ENCODE measurements at places on chromosomes 6 and 20. TPM values are rescaled to one million over a fixed set of nuclear protein-coding genes. Genes with fewer than 3 reads are reported as not detected.

Gene B3GAT2
- not detected for polyA plus RNA-seq

GRCh38 chr20:58649288-58650180, 1.5 kb upstream of the STX16 start:
- peak overlapping the region; percentile 4 for H3K27ac ChIP-seq
- H3K27me3 ChIP-seq = no peaks in the 10 kb centered on the region
- DNase-seq = no peak
- peaks cover 26% of the 10 kb centered on the region for H3K4me1 ChIP-seq

Gene COL19A1
- not detected for polyA plus RNA-seq

- H3K4me1 ChIP-seq = no peaks in the 10 kb centered on the region
- no peaks in the 10 kb centered on the region for H3K36me3 ChIP-seq
- DNase-seq = no peak
- no peaks in the 10 kb centered on the region for H3K27me3 ChIP-seq
These were observed 592.4 kb downstream of the RFPL4B start for GRCh38 chr6:112939563-112939962.

DNA sequence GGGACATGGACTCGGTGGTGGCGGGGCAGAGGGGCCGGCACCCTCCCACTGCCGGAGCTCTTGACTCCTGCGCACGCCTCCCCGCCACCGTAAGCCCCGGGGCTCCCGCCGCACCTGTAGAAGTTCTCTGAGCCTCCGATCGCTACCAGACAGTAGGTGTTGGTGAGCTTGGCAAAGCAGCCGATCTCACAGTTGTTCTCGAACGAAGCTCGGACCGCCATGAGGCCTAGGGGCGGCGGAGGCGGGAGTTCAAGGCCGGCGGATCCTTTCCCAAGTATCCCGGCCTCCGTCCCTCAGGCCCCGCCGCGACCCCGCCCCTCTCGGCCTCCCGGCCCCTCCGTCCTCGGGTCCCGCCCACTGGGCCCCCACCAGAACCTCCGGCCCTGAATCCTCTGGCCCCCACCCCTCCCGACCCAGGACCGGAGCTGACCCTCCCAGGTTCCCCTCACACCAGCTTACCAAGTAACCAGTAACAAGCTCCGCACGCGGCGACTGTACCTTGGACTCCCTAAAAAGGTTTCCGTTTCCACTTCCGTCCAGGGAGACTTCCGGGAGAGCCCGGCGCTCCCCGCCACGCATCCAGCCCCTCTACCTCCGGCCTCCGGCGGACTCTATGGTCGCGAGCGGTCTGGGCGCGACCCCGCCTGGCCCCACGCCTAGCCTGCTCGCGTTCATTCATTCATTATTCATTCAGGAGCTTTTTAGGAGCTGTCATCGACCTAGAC, at the start of gene EIF6:
TSS of gene EIF6 (minus strand) at position 506 of the 725 bp plus-strand sequence. CDS start at position 221, 285 bp downstream.
- H3K27ac ChIP-seq = peak within 1 kb of the TSS; percentile 85
- peaks cover 38% of the 10 kb centered on the region for H3K36me3 ChIP-seq
- DNase-seq = peak; percentile 83
- peak within 1 kb of the TSS; percentile 76 for H3K4me3 ChIP-seq
- peaks cover 28% of the 10 kb centered on the region for H3K4me1 ChIP-seq

- H3K27me3 ChIP-seq = no peaks in the 10 kb centered on the region
- no peak for DNase-seq
These were observed 50.1 kb downstream of the SPTLC3 start for GRCh38 chr20:13058666-13059389.

Gene EEF1E1
- polyA plus RNA-seq = 58.1 TPM

- no peaks in the 10 kb centered on the region for H3K27me3 ChIP-seq
- H3K4me1 ChIP-seq = peaks cover 5% of the 10 kb centered on the region
- H3K4me3 ChIP-seq = no peak overlapping the region
- H3K36me3 ChIP-seq = no peaks in the 10 kb centered on the region
- DNase-seq = no peak
- no peak overlapping the region for H3K27ac ChIP-seq
These were observed 19.3 kb upstream of the SEC63 start for GRCh38 chr6:107977283-107977682.

DNA sequence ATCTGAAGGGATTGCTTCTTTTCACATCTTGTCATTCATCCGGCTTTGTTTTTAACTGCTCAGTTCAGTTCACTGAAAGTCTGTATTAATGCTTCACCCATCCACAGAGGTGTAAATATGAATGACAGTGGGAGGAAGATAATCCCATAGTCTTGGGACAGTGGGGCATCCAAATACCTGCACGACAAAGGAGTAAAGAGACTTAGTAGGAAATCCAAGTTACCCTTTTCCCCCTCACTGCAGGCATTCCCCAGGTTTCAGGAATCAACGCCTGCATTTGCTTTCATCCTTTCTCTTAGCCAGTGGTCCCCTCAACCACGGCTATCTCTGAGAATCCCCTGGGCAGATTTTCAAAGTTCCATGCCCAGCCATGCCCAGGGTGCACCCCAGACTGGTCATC, 110.2 kb downstream of the MYLK4 start:
- H3K36me3 ChIP-seq = no peaks in the 10 kb centered on the region
- peaks cover 19% of the 10 kb centered on the region for H3K27me3 ChIP-seq
- H3K4me1 ChIP-seq = no peaks in the 10 kb centered on the region
- no peak overlapping the region for H3K27ac ChIP-seq
- no peak overlapping the region for H3K4me3 ChIP-seq

Gene NNAT
- polyA plus RNA-seq = 0.79 TPM

- no peak overlapping the region for H3K4me3 ChIP-seq
- H3K27me3 ChIP-seq = peaks cover 9% of the 10 kb centered on the region
- no peak for DNase-seq
- peaks cover 7% of the 10 kb centered on the region for H3K4me1 ChIP-seq
- H3K27ac ChIP-seq = no peak overlapping the region
These were observed 19.4 kb upstream of the GATA5 start for GRCh38 chr20:62494980-62495748.

GRCh38 chr6:21986703-21987102, 310.1 kb downstream of the PRL start:
- DNase-seq = no peak
- H3K4me3 ChIP-seq = no peak overlapping the region
- H3K27ac ChIP-seq = no peak overlapping the region
- no peaks in the 10 kb centered on the region for H3K27me3 ChIP-seq
- H3K36me3 ChIP-seq = no peaks in the 10 kb centered on the region
- no peaks in the 10 kb centered on the region for H3K4me1 ChIP-seq

- no peaks in the 10 kb centered on the region for H3K27me3 ChIP-seq
- H3K4me3 ChIP-seq = no peak overlapping the region
These were observed 189.2 kb downstream of the FOXC1 start for GRCh38 chr6:1798965-1799325.

Gene FGD2
- polyA plus RNA-seq = 0.13 TPM

DNA sequence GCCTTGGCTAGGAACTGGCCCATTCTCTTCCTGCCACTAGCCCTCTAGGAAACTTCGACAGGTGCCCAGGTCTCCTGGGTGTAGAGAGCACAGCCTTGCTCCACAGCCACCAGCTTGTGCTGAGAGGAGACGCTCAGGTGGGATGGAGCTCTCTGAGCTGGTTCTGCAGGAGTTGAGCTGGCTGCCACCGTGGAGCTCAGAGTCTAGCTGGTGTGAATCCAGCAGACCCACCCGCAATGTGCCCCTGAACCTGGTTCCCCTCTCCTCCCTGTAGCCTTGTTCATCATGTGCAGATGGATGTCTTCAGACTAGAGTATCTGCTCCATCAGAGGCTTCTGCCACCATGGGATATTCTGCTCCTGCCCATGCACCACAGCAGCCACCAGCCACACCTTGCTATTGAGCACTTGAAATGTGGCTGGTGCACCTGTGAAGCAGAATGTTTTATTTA, 222.5 kb downstream of the SYNDIG1 start:
- peaks cover 4% of the 10 kb centered on the region for H3K27me3 ChIP-seq
- H3K4me3 ChIP-seq = no peak overlapping the region
- no peak overlapping the region for H3K27ac ChIP-seq
- no peak for DNase-seq
- H3K36me3 ChIP-seq = no peaks in the 10 kb centered on the region
- no peaks in the 10 kb centered on the region for H3K4me1 ChIP-seq

DNA sequence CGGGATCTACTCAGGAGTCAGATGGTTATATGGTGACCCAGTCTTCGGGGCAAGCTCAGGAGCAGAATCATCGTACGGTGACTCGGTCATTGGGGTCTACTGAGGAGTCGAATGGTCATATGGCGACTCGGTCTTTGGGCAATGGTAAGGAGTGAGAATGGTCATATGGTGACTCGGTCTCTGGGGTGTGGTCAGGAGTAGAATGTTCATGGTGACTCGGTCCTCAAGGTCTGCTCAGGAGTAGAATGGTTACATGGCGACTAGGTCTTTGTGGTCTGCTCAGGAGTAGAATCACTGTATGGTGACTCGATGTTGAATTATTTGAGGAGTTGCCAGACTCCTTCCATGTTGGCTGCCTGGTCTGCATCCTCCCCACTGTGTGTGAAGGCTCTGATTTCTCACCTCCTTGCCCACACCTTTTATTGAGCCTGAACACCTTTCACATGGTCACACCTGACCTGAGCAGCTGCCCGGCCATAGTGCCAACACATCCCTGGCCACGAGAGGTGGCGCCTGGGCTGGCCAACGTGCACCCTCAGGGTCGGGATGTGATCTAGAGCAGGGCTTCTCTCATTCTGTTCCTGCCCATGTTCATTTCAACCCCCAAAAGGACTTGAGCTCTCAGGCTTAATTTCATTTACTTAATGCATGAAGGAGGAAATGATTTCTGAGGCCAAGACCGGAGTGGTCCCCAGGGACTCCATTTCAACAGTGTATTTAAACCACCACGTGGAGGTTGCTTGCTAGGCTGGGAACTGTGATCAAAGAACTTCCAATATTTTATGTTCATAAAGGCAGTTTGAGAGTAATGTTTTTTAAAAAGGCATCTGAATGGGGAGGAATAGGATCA, 119.5 kb downstream of the PHACTR3 start:
- no peaks in the 10 kb centered on the region for H3K4me1 ChIP-seq
- no peak overlapping the region for H3K27ac ChIP-seq
- no peak for DNase-seq
- no peak overlapping the region for H3K4me3 ChIP-seq

- H3K36me3 ChIP-seq = no peaks in the 10 kb centered on the region
- H3K4me1 ChIP-seq = no peaks in the 10 kb centered on the region
- no peak overlapping the region for H3K27ac ChIP-seq
- no peaks in the 10 kb centered on the region for H3K27me3 ChIP-seq
- H3K4me3 ChIP-seq = no peak overlapping the region
These were observed 30.7 kb downstream of the CDK19 start for GRCh38 chr6:110784610-110784979.

- H3K4me3 ChIP-seq = no peak overlapping the region
- H3K4me1 ChIP-seq = no peaks in the 10 kb centered on the region
- no peaks in the 10 kb centered on the region for H3K27me3 ChIP-seq
- H3K36me3 ChIP-seq = no peaks in the 10 kb centered on the region
- H3K27ac ChIP-seq = no peak overlapping the region
These were observed 4.5 kb upstream of the ENTPD6 start for GRCh38 chr20:25191051-25191450.

Gene PACRG
- polyA plus RNA-seq = 0.61 TPM

DNA sequence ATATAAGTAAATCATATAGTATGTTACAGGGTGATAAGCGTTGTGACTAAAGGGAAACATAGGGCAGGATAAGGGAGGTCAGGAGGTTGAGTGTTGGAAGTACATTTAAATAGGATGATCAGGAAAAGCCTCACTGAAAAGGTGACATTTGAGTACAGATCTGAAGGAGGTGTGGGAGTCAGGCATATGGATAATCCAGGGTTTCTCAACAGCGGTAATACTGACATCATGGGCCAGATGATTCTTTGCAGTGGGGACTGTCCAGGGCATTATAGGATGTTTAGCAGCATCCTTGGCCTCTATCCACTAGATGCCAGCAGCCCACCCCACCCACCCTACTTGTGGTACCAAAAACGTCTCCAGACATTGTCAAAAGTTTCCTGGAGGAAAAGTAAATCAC, 292.6 kb upstream of the PREP start:
- H3K36me3 ChIP-seq = no peaks in the 10 kb centered on the region
- no peaks in the 10 kb centered on the region for H3K4me1 ChIP-seq
- no peak overlapping the region for H3K4me3 ChIP-seq
- no peak for DNase-seq
- H3K27ac ChIP-seq = no peak overlapping the region
- no peaks in the 10 kb centered on the region for H3K27me3 ChIP-seq

GRCh38 chr20:48283470-48284110, 498.3 kb upstream of the SULF2 start:
- no peak overlapping the region for H3K4me3 ChIP-seq
- H3K27me3 ChIP-seq = no peaks in the 10 kb centered on the region
- H3K36me3 ChIP-seq = no peaks in the 10 kb centered on the region
- DNase-seq = no peak
- no peaks in the 10 kb centered on the region for H3K4me1 ChIP-seq
- H3K27ac ChIP-seq = no peak overlapping the region

- no peaks in the 10 kb centered on the region for H3K27me3 ChIP-seq
- no peak for DNase-seq
- H3K4me3 ChIP-seq = peak overlapping the region; percentile 85
- H3K36me3 ChIP-seq = peaks cover 5% of the 10 kb centered on the region
- peak overlapping the region; percentile 45 for H3K27ac ChIP-seq
- H3K4me1 ChIP-seq = peaks cover 7% of the 10 kb centered on the region
These were observed 1.4 kb downstream of the STAU1 start for GRCh38 chr20:49186535-49187329.

Gene NTSR1
- polyA plus RNA-seq = 0.55 TPM

Gene BLOC1S5
- polyA plus RNA-seq = 5.8 TPM

Gene CALHM5
- polyA plus RNA-seq = 0.94 TPM

Gene KIF25
- polyA plus RNA-seq = not detected

Gene HACE1
- polyA plus RNA-seq = 6.1 TPM

Gene ZNF311
- 2.7 TPM for polyA plus RNA-seq

- H3K4me3 ChIP-seq = no peak overlapping the region
- no peak overlapping the region for H3K27ac ChIP-seq
- no peaks in the 10 kb centered on the region for H3K27me3 ChIP-seq
- H3K36me3 ChIP-seq = no peaks in the 10 kb centered on the region
These were observed 101.6 kb upstream of the CARMIL1 start for GRCh38 chr6:25177500-25178028.

Gene DNAH8
- under 0.01 TPM for polyA plus RNA-seq

DNA sequence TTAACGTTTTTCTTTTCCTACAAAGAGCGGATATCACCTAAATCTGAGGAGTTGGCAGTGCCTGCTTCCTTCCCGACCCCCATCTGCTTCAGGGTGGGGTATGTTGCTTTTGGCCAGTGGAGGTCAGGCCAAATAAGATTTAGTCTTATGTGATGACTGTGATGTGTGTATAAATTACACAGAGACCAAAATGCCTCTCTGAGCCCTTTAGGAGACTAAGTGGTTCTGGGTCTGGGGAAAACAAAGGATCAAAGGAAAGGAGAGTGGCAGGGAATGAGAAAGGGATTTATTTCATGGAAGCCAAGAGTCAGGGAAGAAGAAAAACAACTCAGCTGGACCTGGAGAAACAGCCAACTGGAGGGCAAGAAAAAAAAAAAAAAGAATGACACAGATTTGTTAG, 39.1 kb upstream of the TBC1D7 start:
- no peak for DNase-seq
- H3K4me3 ChIP-seq = no peak overlapping the region
- H3K27ac ChIP-seq = no peak overlapping the region
- H3K27me3 ChIP-seq = no peaks in the 10 kb centered on the region

Data from keratinocyte (primary cell).